RCC 7860 (cell line): ENCODE measurements at places on chromosomes 2 and 18.

DNA sequence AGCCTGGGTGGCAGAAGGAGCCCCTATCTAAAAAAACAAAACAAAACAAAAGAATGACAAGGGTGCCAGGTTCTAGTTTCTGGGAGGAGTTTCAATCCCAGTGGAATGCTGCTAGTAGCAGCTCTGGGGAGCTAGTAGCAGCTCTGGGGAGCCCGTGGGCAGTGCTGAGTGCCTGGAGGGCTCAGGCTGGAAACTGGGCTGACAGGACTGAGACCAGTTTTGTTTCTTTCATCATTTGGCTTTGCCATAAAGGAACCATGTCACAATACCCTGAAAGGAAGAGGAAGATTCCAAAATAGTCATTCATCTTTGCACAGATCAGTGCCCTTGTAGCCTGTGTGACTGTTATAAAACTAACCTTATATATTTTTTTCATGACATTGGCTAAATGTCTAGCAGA is 10.6 kb downstream of the MFSD6 start:
- no peak for DNase-seq

GRCh38 chr2:148493822-148494563 is 150.6 kb upstream of the EPC2 start:
- no peak for DNase-seq

DNA sequence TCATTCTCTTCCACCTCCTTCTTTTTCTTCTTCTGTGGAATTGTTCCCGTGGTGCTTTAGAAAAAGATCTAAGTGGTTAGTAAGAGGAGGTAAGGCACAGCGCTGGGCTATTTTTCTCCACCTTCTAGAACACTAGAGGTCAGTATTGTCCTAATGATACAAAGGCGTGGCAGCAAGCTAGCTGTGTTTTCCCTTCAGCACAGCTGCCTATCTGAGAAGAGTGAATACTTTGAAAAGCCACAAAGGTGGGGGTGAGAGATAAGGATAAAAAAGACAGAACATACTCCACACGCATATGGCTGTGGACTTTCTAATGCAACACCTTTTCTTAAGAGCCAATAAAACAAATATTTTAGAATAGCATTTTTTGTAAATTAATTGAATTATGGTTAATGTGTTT is 2.1 kb downstream of the CNTNAP5 start:
- peak; percentile 53 for DNase-seq

GRCh38 chr2:20673686-20674308 is 6.9 kb downstream of the GDF7 start:
- no peak for DNase-seq

DNA sequence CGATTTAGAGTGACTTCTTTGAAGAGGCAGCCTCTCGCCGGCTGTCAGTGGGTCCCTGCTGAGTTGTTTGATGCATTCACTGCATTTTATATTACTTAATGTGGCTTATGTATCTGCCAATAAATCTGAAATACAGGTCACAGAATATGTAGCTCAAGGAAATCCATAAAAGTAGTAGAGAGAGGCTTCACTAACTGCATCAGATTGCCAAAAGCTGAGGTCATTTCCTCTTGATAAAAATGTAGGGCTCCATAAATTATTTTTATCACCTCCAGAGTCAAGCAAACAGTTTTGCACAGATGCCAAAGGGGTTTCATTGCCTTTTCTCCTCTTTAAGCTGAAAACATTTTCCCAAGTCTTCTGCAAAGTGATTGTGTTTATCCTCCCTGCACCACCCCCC is 36.5 kb upstream of the CCDC93 start:
- no peak for DNase-seq

DNA sequence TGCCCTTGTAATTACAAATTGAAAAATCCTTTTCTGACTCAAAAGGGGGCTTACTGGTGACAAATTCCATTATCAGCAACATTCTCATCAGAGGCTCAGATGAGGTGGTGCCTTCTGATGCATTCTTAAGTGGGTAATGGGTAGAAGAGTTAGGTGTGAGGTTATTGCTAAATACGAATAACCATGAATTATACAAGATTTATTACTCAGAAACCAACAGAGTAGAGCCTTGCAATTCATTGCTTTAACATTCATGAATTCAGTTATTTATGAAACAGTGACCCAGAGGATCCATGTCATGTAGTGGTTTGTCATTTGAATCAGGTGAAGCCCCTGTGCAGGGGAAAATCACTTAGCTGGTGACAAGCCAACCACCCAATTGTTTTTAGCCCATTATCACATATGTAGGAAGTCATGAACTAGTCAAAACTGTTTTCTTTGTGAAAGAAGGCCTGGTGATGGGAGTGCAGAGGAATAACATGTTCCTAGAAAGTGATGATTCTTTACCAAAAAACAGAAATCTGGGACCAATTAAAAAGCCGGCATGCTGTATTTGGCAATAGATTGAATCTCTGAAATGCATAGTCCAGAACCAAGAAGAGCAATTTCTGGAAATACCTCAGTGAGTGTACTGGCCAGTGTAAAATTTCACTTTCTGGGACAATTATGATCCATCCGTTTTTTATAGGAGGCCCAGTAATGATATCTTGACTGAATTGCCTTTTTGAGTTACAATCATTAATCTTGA is 70.2 kb downstream of the CRIM1 start:
- DNase-seq: no peak

DNA sequence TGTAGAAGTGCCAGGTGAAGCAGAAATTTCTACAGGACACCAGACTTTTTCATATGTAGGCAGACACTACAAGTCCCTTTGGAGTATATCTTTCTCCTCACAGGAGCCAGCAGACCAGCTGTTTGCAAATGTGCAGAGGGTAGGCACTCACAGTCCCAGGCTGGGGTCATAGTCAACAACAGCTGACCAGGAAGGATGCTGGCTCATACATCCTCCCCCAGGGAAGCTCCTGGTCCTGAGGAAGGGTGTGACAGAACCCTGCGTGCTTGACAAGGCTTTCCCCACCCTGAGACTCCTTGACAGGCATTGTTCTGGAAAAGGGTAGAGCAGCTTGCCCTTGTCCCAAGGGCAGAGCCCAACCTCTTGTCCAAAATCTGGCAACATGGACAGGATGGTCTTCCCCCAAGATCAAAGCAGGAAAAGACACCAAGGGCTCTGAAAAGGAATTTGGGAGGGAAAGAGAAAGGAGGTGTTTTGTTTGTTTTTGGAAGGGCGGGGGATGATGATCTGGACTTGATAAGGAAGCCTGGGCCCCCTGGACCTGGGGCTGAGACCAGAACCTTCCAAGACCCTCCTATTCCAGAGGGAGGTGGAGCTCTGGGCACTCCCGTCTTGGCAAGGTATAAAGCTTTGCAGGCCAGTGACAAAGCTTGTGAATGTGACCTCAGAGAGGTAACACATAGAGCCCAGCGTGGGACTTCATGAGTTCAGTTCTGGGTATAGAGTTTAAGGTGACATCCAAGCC is 87.1 kb downstream of the GFPT1 start:
- DNase-seq: no peak

- no peak for DNase-seq
Measured at GRCh38 chr18:76429262-76430126, 65.5 kb downstream of the ZNF516 start.

GRCh38 chr2:231985823-231986261 is 24.3 kb downstream of the DIS3L2 start:
- DNase-seq: no peak

DNA sequence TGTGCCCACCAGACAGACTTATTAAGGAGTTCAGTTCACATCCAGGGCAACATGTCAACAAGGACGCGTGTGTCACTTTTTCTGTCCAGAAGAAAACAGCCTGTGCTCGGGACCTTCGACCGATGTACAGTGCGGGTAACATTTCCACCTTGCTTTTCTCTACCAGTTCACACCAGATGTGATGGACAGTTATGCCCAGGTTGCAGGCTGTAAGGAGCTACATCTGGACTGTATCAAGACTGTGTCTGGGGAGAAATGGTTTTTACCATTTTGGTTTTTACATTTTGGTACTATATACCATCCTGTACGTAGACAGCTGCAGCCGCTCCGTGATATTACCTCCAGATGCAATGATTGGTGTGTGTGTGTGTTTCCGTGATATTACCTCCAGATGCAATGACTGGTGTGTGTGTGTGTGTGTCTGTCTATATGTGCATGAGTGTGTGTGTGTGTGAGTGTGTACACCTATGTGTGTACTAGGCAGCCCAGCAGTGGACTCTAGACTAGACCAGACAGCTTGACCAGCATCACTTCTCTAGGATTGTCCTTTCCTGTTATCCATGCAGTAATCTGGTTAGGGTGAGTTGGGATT is 118.0 kb downstream of the COL6A3 start:
- DNase-seq: no peak

DNA sequence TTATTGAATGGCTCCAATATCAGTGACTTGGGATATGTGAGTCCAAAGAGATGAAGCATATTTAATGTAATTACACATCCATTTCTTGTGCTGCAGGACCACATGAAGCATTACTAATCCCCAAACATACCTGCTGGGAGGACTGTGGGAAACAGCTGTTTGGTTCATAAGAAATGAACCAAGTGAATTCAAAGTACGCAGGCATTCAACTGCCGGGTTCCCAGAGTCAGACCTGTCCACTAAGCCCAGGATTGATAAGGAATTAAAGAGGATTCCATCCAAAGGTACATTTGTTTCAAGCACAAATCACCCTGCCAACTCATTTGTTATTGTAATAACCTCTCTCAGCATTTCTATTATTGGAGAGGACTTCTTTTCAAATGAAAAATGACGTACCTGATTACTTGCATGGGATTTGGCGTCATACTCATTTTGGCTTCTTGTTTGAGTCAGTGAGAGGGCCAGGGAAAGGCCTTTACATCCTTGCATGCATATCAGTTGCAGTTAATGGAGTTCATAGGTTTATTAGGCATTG is 230.7 kb downstream of the TXNL1 start:
- DNase-seq: no peak

GRCh38 chr2:235573331-235574221 is 79.7 kb downstream of the AGAP1 start:
- DNase-seq: no peak

DNA sequence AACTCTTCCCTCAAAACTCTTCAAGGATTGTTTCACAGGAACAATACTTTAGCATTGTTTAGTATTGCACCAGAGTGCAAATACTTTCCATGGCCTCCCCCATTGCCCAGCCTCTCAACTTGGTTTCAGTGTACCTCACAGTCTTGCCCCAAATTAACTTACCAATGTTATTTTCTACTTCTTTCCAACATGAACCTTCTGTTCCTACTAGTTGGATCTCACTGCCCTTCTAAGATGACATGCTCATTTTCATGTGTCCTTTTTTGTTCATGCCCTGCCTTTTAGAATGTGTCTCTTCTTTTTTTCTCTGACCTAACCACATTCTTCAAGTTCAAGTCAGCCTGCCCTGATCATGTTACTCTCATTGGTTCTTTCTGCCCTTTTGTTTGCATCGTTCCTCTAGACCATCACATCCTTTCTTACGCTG is 4.1 kb downstream of the SPATS2L start:
- DNase-seq: no peak

GRCh38 chr2:196170213-196170605 is 1.2 kb downstream of the STK17B start:
- peak; percentile 27 for DNase-seq

DNA sequence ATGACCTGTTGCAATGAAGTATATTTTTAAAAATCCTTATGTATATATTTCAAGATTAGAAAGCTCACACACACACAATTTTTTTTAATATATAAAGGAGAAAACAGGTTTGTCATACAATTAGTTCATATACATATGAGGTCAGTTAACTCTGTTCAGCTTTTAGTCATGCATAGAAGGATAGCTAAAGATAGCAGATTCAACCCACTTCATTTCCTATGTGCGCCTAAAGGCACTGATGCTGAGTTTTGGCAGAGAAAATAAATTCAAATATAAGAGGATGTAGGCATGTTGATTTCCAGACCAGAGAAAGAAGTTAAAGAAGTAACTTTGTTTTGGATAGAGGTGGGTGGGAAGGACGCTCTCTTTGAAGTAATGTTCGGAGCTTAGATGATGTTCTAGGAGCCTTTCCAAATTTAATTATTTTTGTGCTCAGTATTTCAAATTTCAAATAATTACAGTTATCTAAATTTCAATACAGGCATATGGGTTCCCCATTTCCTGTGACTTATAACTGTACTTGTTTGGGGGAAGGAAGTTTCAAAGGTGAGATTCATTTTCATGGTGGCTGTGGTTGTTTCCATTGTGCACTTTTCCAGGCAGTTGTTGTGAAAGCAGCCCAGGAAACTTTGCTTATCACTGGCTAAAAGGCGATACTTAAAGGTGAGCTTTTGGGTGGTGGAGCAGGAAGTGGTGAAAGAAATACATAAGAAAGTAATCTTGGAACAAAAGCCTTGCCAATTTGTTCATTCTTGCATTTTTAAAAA is 523.4 kb upstream of the FANCL start:
- DNase-seq: no peak

- DNase-seq: no peak
Measured at GRCh38 chr2:6181525-6181924, 489.3 kb downstream of the SOX11 start.

- no peak for DNase-seq
Measured at GRCh38 chr2:134280231-134280630, 26.4 kb downstream of the MGAT5 start.
